ENCODE measurements at places on chromosomes 4 and X. TPM values are rescaled to one million over a fixed set of nuclear protein-coding genes. Genes with fewer than 3 reads are reported as not detected.

GRCh38 chr4:38396845-38397547 is 267.0 kb upstream of the KLF3 start:
- no peak for DNase-seq

Gene GDPD2
- total RNA-seq: not detected

GRCh38 chr4:6390356-6390755 is 82.1 kb downstream of the PPP2R2C start:
- DNase-seq: no peak

GRCh38 chr4:98794565-98795205 is 134.2 kb downstream of the EIF4E start:
- no peak for DNase-seq

Gene KIAA1210
- total RNA-seq: not detected

DNA sequence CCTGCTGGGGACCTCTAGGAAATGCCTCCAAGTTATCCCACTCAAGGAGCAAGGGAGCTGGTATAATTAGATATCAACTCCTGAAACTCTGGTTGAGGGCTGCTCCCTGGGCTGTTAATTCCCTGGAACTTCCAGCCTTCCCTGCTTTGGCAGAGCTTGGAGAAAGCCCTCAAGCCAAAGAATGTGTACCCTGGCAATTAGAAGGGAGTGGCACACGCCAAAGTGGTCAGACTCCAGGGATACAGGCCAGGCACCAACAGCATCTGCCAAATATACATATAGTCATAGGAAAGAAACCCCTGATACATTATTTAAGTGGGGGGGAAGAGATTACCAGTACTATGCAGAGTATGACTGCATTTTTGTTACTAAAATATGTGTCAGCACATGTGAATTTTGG is 616.8 kb downstream of the BCOR start:
- no peak for DNase-seq

DNA sequence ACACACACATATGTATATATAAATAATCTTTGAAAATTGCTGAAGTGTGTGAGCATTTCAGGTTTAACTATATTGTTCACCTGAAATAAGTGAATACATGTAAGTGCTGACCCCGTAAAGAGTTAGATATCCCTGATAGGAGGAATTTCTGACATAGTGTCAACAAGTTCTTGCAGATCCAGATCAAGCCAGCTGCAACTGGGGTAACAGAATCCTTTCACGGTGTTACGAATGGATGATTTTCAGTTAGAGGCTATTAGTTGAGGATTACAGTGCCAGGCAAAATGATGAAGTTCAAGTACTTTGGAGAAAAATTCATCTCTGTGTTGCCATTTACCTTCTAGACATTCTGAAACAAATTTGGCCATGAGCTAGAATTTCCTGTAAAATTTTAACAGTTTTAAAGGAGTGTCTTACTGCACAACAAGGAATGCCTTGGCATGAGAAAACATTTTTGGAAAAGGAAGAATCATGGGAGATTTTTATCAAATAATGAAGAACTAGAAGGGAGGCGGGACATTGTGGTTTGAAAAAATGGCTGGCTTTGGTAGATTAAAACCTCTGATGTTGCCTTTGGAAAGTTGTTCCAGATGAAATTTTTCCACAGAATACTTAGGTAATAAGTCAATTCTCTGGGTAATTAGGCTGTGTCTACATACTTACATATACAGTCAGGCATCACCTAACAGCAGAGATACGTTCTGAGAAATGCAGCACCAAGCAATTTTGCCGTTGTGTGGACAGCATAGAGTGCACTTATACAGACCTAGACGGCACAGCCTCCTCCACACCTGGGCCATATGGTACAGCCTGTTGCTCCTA is 84.4 kb upstream of the FAT1 start:
- no peak for DNase-seq

GRCh38 chr4:77358315-77358928 is 201.4 kb downstream of the CCNG2 start:
- peak; percentile 58 for DNase-seq

DNA sequence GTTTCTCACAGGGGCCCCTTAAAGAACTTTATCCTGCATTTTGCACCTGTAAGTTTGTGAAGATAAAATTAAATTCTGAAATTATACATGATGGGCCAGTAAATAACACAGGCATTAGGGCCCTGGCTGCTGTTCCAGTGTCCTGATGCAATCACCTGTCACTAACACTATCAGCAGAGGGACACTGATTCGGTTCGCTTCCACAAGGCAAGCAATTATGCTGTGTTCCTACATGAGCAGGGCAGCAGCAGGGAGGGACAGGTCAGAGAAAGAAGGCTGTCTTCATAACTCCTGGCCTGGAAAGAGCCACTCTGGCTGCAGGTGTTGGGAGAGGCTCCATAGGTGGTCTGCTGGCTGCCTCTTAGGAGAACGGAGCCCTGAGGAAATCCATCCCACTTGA is 487.3 kb downstream of the MID1IP1 start:
- DNase-seq: no peak

DNA sequence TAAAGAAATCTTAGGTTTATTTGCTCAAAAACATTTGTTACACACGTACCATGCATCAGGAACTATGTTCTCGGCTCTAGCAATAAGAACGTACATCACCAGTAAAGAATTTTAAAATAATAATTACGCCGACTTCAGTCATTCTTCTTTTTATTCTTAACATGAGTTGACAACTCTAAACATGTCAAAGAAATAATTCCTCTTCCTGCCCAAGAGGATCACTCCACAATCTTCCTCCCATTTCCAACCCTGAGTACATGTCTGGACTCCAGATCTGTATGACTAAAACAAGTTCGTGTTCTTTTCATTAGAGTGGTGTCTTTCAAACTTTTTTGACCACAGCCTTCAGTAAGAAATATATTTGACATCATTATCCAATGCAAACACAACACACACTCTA is 201.6 kb upstream of the GRIA3 start:
- DNase-seq: no peak

Gene ATP1B4
- total RNA-seq: not detected

Gene CSAG1
- 5.7 TPM for total RNA-seq

- DNase-seq: peak; percentile 45
These were observed 27.2 kb downstream of the TAPT1 start for GRCh38 chr4:16199093-16199492.

- no peak for DNase-seq
These were observed 809.0 kb upstream of the DIAPH2 start for GRCh38 chrX:95875661-95876060.

- peak; percentile 2 for DNase-seq
These were observed 98.4 kb upstream of the TENM3 start for GRCh38 chr4:182144626-182145333.

- peak; percentile 78 for DNase-seq
These were observed 68.0 kb downstream of the NOCT start for GRCh38 chr4:139083607-139083955.

Gene EGF
- 1.0 TPM for total RNA-seq

DNA sequence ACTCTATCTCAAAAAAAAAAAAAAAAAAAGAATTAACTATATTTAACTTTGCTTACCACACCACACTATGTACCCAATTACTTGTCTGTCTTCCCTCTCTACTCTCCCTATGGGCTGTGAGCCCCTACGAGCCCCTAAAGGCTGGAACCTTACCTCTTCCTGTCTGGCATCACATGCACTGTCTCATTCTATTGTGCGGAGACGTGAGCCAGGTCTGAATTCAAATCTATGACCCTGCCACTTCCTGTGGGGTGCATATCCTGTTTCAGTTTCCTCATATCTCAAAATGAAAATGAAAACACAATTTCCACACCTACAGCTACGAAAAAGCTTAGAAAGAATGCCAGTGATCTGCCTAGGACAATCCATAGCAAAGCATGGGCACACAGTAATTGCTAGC is 42.9 kb upstream of the HS3ST1 start:
- no peak for DNase-seq

Gene DIPK2B
- total RNA-seq: not detected

DNA sequence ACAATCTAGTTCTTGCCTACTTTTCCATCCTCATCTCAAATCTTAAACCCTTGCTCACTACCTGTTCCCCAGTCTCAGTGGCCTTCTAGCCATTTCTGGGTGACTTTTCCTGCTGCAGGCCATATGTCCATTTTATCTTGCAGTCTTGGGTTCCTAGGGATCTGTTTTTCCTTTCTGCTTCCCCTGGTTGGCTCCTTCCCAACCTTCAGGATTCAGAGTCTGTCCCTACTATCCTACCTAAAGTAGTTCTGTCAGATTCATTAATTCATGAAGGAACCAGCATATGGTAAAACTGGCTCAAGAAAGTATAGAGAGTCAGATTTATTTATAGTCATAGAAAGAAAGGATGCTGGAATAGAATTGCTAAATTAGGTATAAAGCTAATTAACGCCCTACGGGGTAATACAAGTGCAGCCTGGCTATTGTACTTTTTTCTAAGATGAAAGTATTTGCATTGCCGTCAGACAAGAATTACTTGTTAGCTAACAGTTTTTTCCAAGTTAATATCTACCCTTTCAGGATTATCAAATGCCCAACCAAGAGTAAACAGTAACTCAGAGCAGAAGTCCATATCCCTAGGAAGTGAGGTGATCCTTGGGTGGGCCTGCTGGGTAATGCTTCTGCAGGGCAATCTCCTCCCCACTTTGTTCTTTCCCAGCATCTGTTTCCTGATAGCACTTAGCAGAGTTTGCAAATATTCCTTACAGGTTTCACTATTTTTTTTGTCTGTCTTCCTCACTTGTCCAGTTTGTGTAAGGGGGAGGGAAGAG is 63.6 kb downstream of the REPS2 start:
- peak; percentile 59 for DNase-seq

DNA sequence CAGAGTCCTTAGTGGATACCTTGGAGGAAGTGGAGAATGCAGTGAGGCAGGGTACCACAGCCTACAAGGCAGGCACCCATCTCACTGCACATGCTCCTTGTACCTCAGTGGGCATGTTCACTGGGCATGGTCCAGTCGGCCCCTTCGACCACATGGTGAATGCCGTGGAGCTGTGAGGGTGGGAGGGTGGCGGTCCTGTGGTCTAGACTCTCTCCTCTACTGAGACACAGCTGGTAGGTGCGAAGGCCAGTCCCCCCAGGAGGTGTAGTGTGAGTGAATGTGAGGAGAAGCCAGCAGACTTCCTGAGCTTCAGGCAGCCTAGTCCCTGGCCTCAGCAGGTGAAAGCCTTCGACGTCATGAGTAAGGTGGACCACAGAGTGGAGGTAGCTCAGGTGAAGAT is 12.2 kb downstream of the XAGE2 start:
- no peak for DNase-seq

Gene PRRG3
- total RNA-seq: not detected

Gene HGFAC
- not detected for total RNA-seq

Gene UGT2A1
- not detected for total RNA-seq

DNA sequence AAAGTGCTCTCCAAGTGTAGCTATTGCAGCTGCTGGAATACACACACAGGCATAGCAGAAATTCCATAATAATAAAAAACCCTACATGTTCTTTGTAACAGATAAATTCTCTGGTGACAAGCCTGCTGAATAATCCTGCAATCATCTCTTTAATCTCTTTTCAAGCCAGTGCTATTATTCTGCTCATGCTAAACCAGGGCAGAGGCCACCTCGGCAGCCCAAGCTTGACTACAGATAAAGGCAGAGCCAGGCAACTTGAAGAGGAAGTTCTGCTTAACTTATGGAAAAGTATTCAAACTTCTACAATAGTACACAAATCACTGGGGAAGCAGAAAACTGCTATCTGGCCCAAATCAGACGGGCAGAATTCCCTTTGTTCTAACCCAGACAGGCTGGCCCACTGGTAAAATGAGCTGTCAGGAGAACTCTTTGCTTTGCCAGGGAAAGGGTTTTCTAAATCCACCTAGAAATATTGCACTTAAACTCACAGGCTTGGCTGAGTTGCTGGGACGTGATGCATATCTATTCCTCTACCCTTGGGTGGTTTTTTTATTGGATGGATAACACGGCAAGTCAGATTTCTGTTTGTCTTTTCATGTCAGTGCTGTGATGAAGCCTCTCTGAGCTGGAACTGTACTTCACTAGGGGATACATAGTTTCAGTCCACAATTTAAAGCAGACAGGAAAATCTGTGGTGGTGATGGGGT is 70.5 kb downstream of the GATB start:
- DNase-seq: peak; percentile 26

DNA sequence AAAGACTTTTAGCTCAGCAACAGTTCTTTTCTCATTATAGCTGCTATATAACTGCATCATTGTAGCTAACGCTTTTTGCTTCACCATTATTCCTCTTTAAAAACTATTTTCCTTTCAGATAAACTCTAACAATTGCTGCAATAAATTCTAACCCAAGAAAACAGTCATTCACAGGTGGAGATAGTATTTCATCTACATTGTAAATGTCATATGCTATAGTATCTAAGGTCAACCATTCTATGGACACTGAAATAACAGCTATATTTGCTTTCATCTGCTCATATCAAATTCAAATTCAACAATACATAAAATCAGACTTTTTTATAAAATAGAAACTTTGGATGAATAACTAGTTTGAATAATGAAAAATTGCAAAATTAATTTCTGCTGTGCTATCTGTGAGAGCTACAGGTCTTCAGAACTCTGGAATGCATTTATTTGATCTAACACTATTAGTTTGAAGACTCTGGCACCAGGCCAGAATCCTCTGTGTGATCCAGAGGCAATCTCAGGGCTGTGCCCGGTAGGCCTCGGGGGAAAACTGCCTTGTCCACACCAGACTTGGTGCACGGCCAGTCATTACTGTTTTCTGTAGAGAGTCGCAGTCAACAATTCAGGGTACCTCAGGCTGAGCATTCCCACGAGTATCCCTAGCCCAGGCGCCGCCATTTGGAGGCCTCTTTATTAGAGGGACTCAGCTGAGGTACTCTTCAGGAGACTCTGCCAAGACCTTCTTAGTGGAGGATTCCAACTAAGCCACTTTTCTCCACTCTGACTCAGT is 332.4 kb downstream of the SLC7A11 start:
- DNase-seq: peak; percentile 44

DNA sequence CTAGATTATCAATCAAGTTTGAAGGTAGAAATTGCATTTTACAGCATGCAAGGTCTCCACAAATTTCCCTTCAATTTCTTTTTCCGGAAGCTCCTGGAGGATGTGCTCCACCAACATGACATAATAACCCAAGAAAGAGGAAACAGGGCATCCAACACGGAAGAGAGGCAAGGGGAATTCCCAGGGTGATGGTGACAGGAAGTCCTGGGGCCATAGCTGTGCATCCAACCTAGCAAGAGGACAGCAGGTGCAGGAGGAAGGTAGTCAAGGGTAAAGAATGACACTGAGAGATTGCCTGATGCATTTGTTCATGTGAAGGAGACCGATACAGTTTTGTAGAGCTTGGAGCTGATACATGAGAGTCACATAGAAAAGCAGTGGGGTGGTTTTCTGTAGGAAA is 115.7 kb upstream of the LSM6 start:
- DNase-seq: no peak
